ENCODE measurements at places on chromosomes 7 and 10.

GRCh38 chr7:75599244-75599781, 107.2 kb downstream of the SPDYE5 start:
- no peak for DNase-seq

DNA sequence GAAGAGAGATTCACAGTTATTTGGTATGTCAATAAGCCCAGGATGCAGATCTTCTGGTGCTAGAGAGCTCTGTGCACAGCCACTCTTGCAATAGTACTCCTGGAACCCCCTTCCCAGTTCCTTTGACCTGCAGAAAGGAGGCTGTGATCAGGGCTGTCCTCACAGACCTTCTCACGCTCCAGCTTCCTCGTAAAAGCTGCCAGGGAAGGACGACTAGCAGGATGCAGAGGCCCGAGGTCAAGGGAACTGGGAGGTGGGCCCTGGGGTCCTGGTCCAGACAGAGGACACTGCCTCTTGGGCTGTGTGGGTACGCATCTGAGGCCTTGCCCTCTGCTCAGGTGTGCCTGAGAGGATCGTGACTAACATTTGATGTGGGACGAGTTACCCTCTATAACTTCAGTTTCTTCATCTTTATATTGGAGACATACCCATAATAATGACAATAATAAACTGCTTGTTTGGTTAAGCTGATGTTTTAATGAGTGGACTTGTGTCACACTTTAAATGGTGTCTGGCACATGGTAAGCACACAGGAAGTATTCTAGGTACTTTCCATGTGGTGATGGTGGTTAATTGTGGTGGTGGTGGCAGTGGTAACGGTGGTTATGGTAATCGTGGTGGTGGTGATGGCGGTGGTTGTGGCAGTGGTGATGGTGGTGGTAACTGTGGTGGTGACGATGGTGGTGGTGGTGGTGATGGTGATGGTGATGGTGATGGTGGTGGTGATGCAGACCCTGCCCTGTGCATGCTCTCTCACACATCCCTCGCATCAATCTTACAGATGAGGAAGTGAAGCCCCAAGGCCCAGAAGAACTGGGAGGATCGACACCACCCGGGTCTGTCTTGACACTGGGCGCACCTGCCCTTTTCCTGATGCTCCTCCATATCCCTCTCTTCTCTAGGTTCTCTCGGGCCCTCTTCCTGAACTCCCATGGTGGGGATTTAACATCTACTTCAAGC, 235.2 kb upstream of the GRB10 start:
- DNase-seq = no peak

- DNase-seq = no peak
Observed at GRCh38 chr7:17304926-17305325, 6.5 kb downstream of the AHR start.

DNA sequence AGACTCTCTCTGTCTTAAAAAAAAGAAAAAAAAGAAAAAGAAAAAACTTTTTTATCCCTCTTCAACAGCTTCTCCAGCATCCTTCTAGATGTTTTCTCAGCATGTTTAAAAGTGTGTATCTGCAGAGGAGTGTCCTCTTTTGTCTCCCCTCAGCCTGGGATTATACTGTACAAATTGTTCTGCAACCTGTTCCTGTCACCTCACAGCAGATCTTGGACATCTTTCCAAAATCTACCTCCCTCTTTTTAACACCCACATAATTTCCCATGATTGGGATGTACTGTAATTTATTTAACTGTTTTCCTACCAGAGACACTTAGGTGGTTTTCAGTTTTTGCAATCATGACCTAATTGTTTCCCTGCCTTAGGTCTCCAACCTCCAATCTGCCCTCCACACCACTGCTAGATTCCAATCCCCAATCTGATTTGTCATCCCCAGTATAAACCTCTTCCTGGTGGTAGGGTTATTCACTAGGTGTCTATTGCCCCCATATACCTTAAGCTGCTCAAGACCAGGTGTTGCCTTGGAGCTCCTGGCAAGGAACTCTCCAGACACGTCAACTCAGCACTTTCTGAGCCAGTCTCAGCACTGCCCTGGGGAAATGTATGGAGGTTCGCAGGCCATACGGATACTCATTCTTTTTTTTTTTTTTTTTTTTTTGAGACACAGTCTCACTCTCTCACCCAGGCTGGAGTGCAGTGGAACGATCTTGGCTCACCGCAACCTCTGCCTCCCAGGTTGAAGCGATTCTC, 17.6 kb upstream of the DDIT4 start:
- no peak for DNase-seq

- no peak for DNase-seq
Observed at GRCh38 chr10:72140850-72141249, 52.5 kb upstream of the SPOCK2 start.

DNA sequence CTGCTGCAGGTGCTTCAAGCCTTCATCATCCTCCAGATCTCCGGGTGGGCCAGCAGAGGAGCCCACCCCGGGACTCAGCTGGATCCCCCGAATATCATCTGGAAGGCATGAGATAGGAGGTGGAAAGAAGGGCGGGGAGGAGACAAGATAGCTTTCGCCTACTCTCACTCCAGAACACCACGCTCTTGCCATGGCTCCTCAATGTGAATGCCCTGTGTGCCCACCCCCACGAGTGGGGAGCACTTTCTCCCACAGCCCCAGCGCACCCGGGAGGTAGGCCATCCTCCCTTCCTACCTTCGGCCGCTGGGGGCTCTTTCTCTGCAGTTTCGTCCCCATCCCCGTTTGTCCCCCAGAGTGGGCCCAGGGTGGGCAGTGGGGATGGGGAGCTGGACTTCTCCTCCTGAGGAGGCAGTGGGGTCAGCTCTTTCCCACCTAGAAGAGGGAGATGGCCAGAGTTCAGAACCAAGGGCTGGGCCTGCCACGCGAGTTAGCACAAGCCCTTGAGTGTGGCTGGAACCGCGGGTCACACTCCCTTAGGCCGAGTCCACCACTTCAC, 8.9 kb downstream of the GIGYF1 start:
- no peak for DNase-seq

GRCh38 chr7:95132500-95132899, 191.8 kb downstream of the PON1 start:
- DNase-seq = no peak

GRCh38 chr10:59872892-59873463, 33.4 kb downstream of the CCDC6 start:
- no peak for DNase-seq

DNA sequence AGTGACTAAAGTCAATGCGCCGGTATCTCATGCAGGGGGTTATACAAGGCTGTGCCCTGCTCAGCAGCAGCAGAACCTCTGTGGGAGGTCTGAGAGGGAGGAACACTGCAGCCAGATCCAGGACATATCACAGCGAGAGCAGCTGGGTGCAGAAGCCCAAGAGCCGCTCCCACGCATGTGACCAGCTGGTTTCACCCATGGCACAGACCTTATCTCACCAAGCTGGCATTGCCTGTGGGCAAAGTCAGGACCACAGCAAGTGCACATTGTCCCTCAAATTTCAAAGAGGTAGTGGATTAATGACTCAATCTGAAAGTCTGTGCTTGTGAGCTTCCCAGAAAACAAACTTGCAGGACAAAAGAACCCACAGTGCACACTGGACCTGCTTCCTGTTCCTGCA, 31.6 kb upstream of the AKR1C1 start:
- no peak for DNase-seq

All from GM18507 (cell line).